ENCODE measurements at places on chromosomes 1 and 21.

DNA sequence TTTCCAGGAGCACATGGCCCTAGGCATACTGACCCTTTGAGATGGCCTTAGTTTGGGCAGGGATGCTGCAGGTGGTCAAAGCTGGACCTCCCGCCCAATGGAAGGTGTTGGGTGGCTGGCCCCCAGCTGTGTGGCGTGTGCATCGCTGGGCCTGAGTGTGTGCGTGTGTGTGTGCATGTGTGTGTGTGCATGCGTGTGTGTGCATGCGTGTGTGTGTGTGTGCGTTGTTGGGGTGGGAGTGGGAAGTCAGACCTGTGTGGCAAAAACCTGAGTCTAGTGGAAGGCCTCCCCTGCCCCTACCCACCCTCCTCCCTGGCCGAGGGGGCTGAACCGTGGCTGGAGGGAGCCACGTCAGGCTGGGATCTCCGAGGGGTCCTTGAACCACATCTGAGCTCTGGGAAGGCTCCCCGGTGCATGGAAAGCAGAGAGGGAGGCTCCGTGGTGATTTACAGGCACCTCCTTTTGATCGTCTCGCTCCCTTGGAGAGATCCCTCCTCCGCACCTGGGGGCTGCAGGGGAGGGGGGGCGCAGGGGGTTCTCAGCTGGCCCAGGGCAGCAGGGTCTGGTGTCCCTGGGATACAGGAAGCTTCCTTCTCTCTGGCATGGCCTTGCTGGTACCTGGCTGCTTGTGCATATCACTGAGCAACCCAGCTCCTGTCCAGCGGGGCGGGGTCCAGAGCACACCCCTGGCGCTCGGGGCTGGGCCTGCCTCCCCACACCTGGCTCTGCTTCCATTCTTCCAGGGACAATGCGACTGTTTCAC, 124.7 kb upstream of the WNT4 start:
- no peak for DNase-seq

- DNase-seq = no peak
These were observed 20.3 kb upstream of the SLC26A9 start for GRCh38 chr1:205963352-205964155.

GRCh38 chr1:205677167-205677566, 3.1 kb downstream of the SLC45A3 start:
- no peak for DNase-seq

GRCh38 chr1:115057661-115058254, 28.1 kb downstream of the TSHB start:
- no peak for DNase-seq

- DNase-seq = no peak
These were observed 210.0 kb upstream of the FOXD3 start for GRCh38 chr1:63112155-63112900.

Measured in activated CD8-positive, alpha-beta memory T cell treated with anti-CD3 and anti-CD28 coated beads for 4 hours (primary cell).